ENCODE measurements at places on chromosomes 7 and 10.
A peak's percentile ranks its signal among the peaks of the same experiment; 100 is the strongest.

GRCh38 chr7:42340436-42340835 is 103.4 kb upstream of the GLI3 start:
- DNase-seq, result no peak

- DNase-seq, result no peak
Observed at GRCh38 chr7:149166630-149167352, 19.5 kb downstream of the ZNF398 start.

GRCh38 chr10:31490858-31491504 is 172.0 kb downstream of the ZEB1 start:
- no peak for DNase-seq

DNA sequence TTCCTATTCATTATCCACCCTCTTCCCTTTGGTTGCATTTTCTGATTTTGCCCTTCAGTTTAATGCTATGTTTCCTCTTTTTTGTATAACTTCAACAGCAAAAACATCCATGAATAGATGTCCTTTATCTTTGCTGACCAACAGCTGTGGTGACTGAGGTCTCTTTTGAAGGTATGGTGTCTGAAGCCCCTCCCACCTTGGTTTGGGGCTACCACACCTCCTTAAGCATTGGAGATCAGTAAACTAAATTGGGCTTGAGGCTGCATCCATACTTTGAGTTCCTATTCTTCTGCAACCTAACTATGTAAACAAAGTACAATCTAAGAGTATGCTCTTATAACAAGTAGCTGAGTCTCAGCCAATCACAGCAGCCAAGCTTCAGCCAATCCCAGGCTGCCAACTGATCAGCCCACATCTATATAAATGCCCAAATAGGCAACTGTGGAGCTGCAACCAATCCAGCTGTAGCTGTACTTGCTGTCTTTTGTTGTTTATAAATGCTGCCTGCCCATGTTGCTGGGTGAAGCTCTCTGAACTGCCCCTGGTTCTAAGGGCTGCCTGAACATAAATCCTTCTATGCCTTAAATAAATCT is 69.4 kb upstream of the PDLIM1 start:
- DNase-seq, result no peak

DNA sequence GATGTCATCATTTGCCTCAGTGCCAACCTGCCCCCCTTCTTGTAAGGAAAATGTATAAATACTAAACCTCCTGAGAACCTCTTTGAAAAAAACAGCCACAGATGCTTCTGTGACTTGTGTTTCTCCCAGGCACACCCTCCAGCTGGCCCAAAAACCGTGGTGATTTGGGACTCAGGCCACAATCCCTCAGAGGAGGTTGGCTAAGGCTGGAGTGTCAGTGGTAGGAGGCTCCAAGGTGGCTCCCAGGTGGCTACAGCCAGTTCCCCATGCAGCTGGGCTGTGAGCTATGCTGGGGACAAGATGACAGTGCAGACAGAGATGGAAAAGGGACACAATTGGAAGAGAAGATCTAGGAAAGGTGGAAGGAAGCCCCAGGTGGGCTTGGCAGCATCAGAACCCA is 104.7 kb downstream of the CPXM2 start:
- no peak for DNase-seq

DNA sequence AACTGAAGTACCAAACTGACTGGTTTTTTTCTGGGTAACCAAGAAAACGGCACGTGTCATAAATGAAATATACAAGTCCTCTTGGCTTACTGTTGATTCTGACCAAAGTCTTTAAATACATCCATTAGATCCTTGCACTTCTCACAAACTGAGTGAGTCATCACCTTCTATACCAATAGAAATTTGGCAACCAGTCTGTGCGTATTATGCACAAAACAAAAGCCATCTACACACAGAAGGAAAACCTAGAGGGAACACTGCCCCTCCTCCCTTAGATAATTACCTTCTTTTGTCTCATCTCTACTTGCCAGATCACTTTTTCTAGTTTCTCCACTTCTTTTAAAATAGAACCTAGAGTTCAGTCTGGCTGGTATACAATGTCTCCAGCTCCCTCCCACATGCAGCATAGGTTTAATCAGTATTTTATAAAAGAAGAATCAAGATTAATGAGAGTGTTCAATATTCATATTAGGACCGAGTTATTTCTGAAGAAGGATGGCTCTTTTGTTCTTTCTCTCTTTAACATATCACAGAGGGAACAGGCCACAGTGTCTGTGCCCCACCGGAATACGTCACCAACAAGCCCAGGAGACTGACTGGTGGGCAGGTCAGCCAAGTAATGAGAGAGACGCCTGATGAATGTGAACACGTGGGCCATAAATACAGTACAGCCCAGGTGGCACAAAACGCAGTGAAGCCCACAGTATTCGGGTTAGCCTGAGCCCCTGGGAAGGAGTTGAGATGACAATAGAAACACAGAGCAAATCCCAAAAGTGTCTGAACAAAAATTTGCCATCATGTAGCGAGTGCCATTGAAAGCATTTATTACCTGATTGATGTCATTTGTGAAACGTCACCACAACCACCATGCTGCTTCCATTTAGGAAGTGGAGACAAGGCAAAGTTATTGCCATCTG is 91.3 kb downstream of the KIAA1549 start:
- DNase-seq, result no peak

- no peak for DNase-seq
Observed at GRCh38 chr7:69981646-69982045, 383.4 kb downstream of the AUTS2 start.

GRCh38 chr10:29317423-29318021 is 28.7 kb downstream of the LYZL1 start:
- no peak for DNase-seq

GRCh38 chr10:54904833-54905232 is 103.8 kb upstream of the PCDH15 start:
- no peak for DNase-seq

GRCh38 chr10:93138113-93138870 is 64.6 kb downstream of the CYP26A1 start:
- no peak for DNase-seq

DNA sequence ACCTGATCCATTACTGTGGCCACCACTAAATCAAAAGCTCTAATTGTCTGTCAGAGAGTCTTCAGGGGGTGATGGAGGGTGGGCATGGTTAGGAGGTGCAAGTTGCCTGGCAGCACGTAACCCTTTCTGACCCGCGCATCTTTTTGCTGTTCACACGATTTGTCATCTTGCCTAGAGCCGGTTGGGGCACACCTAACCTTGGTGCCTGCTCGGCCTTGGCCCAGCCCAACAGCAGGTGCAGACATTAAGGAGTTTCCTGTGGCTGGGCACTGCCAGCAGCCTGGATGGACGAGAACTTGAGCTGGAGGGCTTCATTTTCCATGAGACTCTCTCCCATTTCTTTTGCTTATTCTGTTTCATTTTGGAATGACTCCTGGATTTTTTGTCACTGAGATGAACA is 41.0 kb upstream of the PTF1A start:
- no peak for DNase-seq

- no peak for DNase-seq
Observed at GRCh38 chr7:43876241-43876640, 6.9 kb upstream of the MRPS24 start.

GRCh38 chr10:30902621-30903396 is 128.9 kb downstream of the ZNF438 start:
- no peak for DNase-seq

DNA sequence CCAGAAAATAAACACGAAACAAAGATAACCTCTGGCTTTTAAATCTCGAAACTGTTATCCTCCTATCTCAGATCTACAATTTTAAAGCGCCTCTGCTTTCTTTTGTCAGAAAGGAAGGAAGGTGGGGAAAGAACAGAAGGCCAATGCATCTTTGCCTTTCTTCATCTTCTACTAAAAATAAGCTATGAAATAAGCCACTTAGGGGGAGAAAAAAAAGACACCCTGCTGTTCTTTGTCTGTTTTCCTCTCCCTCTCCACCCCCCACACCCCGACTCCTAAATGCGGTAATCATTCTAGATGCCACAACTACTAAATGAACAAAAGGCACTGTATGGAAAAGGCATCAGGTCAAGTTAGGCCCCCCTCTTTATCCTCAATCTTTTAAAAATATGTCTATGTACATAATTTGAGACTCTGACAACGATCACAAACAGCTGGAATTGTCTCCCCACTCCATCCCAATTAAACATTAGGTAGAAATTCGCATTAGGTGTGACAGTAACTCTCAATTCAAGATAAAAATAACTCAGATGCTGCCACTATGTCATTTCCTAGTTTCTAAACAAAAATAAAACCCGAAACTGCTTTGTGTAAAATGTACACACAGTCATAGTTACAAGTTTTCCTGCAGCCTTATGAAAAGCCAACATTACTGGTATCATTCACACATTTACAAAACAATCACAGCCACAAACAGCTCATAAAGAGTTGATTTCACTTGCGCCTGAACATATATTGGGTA is 2.4 kb downstream of the UBE2H start:
- peak; percentile 6 for DNase-seq

DNA sequence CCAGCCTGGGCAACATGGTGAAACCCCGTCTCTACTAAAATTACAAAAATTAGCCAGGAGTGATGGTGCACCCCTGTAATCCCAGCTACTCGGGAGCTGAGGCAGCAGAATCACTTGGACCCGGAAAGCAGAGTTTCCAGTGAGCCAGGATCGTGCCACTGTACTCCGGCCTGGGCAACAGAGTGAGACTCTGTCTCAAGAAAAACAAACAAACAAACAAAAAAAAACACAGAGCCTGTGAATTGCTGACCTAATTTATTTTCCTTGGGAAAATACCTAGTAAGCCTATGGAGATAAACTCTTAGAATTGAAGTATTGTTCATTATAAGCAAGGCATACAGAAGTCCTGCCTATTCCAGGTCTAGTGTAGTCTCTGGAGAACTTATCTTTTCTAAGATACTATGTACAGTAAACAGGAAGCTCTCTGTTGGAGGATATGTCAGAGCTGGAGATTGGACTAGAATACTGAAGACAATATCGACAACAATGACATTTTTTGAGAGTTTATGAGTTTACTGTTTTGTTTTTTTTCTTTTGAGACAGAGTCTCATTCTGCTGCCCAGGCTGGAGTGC is 14.9 kb downstream of the GTF2I start:
- no peak for DNase-seq

- no peak for DNase-seq
Observed at GRCh38 chr7:24587853-24588252, 14.6 kb downstream of the PALS2 start.

DNA sequence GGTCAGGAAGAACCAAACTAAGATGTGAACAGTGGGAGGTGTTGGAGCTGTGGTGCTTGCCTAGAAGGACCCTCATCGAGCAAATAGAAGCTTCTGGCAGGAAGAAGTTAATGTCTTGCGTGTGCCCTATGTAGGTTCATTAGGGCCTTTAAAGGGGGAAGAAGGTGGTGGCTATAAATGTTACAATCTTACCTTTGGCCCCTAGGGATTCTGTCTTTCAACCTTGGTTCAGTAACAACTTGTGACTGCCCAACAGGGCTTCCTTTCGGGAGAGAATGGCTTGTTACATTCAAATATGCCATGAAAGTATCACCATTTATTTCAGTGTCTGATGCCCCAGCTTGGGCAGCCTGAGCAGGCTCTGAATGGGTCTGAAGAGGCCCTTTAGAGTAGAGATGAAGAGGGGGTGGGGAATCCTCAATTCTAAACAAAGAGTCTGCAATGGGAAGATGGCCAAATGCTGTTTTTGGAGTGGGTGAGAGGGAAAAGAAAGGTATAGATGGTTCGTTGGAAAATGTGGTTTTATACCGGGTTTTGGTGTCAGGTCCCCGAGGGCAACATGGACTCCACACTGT is 108.0 kb downstream of the TCF7L2 start:
- no peak for DNase-seq

GRCh38 chr10:36771725-36772124 is 353.7 kb upstream of the ANKRD30A start:
- no peak for DNase-seq

DNA sequence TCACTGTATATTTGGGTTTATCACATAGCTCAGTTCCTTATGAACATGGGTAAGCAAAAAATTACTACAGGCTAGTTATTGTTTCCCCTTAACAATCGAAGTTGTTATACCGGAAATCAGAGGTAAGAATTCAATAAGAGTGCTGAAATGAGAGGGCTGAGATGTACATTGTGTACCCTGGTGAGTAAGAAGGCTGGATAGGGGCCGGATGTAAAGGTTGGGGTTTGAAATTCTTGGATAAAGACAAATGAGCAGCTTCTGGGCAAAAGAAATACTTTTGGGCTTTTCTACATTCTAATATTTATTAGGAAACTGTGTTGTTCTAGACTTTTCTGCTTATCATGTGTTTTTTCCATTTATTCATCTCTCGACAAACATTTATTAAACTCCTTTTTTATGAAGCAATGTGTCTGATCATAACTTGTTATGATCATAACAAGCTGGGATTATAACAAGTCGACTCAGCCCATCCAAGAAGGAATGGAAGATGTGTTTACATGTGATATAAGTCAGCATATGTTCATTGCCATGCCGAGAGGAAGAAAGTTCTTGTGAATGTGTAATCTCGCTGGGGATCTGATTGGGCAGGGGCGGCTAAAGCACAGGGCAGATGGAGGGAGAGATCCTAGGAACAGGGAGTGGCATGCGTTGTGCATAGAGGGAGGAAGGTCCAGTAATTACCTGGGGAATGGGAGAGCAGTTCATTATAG is 155.3 kb downstream of the PLXDC2 start:
- DNase-seq, result no peak

GRCh38 chr10:80292607-80293239 is 3.3 kb upstream of the MAT1A start:
- no peak for DNase-seq

DNA sequence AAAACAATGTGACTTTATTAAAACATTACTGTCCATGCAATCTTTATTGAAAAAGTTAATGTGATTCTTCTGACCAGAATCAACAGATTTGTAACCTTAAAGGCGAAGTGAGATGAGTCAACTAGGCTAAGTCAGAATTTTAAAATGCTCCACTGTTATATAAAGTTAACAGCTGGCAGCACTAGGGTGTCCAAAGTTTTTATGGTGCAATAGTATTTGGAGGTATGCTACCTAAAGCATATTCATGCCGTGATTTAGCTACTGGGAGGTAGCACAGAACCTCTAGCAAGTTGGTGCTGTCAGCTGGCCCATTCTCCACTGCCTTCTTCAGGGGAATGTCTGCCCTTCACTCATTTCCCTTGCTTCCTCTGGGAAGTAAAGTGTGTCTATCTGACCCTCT is 126.7 kb downstream of the RAPGEF5 start:
- no peak for DNase-seq

Data from pancreas (tissue), 10 donors.